ENCODE measurements at places on chromosomes 3 and 15.

DNA sequence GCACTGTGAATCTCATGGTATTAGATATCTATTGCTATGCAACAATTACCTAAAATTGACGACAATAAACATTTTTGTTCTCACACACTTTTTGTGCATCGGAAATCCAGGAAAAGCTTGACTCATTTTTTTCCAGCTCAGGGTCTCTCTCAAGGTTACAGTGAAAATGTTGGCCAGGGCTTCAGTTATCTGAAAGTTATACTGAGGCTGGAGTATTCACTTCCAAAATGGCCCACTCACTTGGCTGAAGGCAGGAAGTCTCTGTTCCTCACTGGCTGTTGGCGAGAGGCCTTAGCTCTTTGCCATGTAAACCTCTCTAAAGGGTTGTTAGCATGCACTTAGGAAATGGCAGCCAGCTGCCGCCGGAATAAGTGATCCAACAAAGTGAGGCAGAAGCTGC lies 41.4 kb downstream of the OSTN start:
- no peak for DNase-seq

- DNase-seq: peak; percentile 52
Observed at GRCh38 chr15:73265536-73266153, 103.1 kb downstream of the HCN4 start.

DNA sequence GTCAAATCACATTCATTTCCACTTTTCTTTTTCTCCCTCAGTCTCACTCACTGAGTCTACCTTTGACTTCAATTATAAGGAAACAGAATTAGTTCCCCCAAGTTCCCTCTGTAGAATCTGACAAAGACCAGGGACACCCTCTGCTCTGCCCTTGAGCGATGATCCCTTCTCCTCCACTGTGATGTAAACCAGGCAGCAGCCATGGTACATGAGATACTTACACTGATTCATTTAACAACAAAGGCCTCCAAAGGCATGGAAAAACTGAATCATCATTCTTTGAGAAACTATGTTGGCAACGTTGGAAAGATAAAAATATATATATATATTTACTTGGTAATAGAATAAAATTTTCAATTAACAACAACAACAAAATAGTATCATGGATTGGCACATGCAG lies 84.1 kb downstream of the P3H2 start:
- no peak for DNase-seq

- no peak for DNase-seq
Observed at GRCh38 chr3:182692021-182692420, 101.3 kb upstream of the ATP11B start.

DNA sequence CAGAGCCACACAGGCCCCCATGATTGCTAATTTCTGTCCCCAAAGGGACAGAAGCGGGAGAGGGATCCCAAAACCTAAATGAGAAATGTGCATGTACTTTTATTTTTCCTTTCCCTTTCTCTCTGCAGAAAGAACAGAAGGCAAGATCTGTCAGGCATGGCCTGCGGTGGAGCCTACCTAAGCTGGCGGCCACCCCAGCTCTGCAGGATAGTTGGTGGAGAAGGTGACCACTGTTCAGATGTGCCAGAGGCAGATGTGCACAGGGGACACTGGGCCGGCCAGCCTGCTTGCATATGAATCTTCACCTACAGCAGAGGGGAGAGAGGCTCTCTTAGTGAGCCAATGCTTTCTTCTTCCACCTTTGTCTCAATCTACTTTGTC lies 2.1 kb upstream of the AMOTL2 start:
- DNase-seq: no peak

DNA sequence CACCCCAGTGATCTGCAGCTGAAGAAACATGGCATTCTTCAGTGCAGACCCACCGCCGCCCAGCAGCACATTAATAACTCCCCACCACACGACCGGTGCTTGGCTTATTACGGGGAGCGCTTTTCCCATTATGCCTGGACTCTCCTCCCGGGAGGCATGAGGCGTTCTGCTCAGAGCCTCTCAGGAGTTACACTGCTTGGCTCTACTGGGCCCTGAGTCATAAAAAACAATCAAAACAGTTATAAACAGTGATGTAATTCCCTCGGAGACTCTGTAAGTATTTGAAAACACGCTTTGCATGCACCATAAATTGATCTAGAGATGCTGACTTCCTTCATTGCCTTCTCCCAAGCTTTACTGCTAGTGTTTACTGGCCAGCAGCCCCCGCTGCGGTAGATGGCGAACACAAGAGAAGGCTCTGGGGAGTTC lies 77.1 kb upstream of the SNRPA1 start:
- DNase-seq: no peak

GRCh38 chr3:67846166-67846565 lies 191.8 kb upstream of the SUCLG2 start:
- DNase-seq: no peak

GRCh38 chr3:39529577-39529976 lies 62.1 kb downstream of the MOBP start:
- no peak for DNase-seq

DNA sequence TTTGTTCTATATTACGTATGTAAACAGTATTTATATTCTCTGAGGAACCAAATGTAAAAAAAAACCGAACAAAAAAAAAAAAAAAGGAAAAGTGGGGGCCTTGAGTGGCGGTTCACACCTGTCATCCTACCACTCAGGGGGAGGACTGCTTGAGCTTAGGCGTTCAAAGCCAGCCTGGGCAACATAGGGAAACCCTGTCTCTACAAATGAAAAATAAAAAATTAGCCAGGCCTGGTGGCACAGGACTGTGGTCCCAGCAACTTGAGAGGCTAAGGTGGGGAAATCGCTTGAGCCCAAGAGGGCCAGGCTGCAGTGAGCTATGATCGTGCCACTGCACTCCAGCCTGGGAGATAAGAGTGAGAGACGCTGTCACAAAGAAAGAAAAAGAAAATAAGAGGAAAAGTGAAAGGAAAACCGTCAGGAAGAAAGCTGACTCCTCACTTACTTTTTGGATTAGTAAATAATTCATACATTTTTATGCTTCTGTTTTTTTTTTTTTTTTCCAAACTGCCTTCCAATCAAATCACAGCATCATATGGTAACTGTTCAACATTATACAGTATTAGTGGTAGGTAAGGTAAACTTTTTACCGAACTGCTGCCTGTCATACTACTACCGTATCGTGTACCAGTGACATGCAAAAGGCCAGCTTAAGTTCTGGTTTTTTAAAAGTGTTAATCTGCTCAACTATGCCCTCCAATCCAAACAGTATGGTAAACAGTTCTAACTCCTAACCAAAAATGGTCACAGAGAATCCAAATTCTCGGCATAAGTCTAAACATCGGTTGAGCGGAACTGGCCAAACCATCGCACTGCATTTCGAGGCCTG lies 1.2 kb downstream of the PHC3 start:
- peak; percentile 24 for DNase-seq

DNA sequence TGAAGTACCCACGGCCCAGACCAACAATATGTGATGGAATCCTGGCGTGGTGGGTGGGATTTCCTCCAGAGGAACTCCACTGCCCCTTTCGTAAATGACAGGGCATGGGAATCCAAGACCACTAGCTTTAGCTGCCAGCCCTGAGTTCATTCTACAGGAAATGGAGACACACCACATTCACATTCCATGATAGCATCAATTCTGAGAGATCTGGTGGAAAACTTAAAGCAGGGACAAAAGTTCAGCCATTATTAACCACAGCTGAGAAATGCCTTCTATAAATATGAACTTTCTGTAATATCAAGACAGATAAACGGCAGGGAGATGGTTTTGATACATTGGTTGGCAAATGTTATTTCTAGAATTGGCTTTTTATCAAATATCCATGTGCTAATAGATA lies 98.2 kb downstream of the FBN1 start:
- DNase-seq: no peak

GRCh38 chr3:40695848-40696247 lies 171.1 kb downstream of the ZNF621 start:
- DNase-seq: no peak

- no peak for DNase-seq
Observed at GRCh38 chr3:66001626-66002025, 37.1 kb downstream of the MAGI1 start.

GRCh38 chr15:85742186-85742821 lies 52.4 kb downstream of the KLHL25 start:
- DNase-seq: no peak

- DNase-seq: no peak
Observed at GRCh38 chr3:29070959-29071634, 209.8 kb upstream of the RBMS3 start.

DNA sequence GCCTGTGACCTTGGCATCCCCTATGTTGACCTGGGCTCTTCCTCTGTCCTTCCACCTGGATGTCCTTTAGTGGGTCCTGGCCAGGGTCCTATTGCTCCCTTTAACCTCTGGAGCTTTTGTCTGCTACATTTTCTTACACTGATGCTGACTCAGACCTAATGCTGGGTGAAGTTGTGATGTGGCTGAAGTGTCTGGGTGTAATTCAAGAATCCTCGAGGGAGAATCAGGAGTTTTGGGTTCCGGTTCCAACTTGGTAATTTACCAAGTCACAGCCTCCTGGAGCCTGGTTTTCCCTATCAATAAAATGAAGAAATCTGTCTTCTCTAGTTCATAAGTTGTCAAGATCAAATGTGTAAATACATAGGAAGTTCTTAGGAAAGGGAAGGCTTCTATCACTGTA lies 25.6 kb downstream of the CEP19 start:
- DNase-seq: no peak

DNA sequence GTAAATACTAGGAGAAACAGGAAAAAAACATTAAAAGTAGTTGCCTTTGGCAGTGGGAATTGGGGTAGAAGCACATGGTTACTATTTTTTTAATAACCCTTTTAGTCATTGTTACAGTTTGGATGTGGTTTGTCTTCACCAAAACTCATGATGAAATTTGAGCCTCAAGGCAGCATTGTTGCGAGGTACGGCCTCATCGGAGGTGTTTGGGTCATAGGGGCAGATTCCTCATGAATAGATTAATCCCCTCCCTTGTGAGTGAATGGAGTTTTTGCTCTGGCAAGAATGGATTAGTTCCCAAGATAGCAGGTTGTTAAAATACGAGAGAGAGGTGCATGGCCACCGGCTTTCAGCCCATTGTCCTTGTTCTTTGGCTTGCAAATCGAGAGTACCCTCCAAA lies 92.6 kb downstream of the LEKR1 start:
- DNase-seq: no peak

GRCh38 chr3:129276385-129276784 lies 2.3 kb upstream of the HMCES start:
- DNase-seq: no peak

- DNase-seq: no peak
Observed at GRCh38 chr3:80549173-80549572, 781.4 kb upstream of the ROBO1 start.

- peak; percentile 79 for DNase-seq
Observed at GRCh38 chr15:65862682-65863081, 6.6 kb upstream of the RAB11A start.

GRCh38 chr3:135706758-135707375 lies 258.7 kb upstream of the PPP2R3A start:
- DNase-seq: no peak

GRCh38 chr3:143514109-143514508 lies 334.2 kb downstream of the SLC9A9 start:
- DNase-seq: no peak

GRCh38 chr15:78450285-78450858 lies 12.4 kb downstream of the IREB2 start:
- no peak for DNase-seq

DNA sequence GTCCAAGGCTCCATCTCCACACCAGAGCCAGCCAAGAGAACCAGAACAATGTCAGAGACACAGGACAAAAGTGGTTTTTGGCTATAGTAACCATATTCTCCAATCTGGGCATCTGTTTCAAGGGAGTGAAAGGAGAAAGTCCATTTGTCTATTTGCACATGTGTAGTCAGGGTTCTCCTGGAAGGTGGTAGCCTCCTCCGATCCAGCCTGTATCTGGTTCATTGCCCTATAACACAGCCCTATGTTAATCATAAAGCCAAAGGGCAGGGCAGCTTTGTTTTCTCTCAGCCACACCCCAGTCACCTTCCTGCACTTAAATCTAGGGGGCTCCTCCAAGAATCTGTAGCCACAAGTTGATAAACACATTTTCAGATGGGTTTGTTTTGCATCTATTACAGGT lies 128.1 kb upstream of the ADPGK start:
- no peak for DNase-seq

- DNase-seq: no peak
Observed at GRCh38 chr3:193310914-193311723, 67.4 kb downstream of the ATP13A5 start.

DNA sequence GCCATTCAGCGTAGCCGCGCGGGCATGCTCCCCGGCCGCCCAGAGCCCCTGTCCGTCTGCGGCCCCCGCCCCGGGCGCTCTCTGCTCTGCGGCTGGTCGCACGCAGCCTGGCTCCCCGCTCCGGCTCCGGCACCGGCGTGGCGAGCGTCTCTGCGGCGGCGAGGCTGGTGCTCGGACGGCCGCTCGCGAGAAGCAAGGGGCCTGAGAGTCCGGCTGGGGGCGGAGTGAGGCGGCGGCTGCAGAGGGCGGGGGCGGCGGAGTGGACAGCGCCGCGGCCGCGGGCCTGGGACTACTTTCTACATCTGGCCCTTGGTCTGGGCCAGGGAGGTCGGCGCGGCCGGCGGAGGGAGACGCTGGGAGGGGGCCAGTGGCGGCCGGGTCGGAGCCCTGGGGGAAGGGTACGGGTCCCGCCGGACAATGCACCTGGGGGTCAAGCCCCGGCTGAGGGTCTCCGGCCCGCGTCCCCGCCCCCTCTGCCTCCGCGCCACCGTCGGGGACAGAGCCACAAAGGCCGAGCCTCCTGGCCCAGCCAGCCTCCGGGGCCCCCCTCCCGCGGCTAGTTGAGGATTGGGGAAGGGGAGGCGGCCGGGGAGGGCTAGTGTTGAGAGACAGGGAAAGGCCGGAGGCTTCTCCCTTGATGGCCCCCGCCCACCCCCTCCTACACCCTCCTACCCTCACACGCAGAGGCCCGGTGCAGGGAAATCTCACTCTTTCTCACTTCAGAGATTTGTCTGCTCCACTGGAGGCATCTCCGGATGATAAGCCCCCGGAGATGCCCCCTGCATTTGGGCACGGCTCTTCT lies at the start of gene PRTG:
TSS of gene PRTG (minus strand) at position 226 of the 802 bp plus-strand sequence. CDS start at position 5, 221 bp downstream.
- DNase-seq: no peak

- DNase-seq: no peak
Observed at GRCh38 chr3:46862369-46863025, 747 bp downstream of the MYL3 start.

- no peak for DNase-seq
Observed at GRCh38 chr15:73941044-73941443, 14.8 kb downstream of the LOXL1 start.

DNA sequence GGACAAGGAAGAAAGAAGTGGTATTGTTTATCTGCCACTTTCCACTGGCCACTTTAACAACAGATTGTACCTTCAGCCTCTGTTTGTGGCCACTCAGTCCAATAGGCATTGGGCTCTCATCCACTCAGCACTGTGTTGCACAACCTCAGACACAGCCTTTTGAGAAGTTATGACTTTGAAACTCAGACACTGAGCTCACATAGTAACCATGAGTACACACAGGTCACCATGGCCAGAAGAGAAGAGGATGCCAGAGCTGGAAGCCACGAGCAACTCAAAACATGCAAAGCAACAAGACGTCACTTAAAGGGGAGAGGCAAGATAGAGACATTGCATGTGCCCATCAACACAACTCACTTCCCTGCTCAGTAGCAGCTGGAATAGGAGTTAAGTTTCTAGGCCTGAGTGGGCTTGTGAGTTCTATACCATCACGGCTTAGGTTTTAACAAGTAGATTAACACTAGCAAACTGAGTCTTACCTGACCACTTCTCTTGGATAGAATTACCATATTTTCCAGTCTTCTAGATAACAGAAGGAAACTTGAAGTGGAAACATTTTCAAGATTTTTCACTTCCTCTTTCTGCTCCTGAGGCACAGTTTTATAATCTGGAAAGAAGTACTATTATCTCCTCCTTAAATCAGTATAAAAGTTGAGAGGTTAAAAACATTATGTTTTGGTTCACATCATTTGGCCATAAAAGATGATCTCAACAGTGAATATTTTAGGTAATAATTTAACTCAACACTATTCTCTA lies 103.5 kb downstream of the IMPG2 start:
- DNase-seq: no peak
